ENCODE measurements at places on chromosomes 13 and 19.

- no peak overlapping the region for H3K27ac ChIP-seq
- no peaks in the 10 kb centered on the region for H3K36me3 ChIP-seq
- H3K4me3 ChIP-seq, result no peak overlapping the region
- no peaks in the 10 kb centered on the region for H3K4me1 ChIP-seq
- no peaks in the 10 kb centered on the region for H3K27me3 ChIP-seq
- DNase-seq, result no peak
Measured at GRCh38 chr13:59665732-59666131, 498.0 kb downstream of the DIAPH3 start.

- H3K36me3 ChIP-seq, result no peaks in the 10 kb centered on the region
- H3K4me3 ChIP-seq, result peak overlapping the region; percentile 43
- H3K4me1 ChIP-seq, result peaks cover 48% of the 10 kb centered on the region
- no peaks in the 10 kb centered on the region for H3K27me3 ChIP-seq
Measured at GRCh38 chr19:48493718-48494401, 17.8 kb downstream of the LMTK3 start.

- peaks cover 16% of the 10 kb centered on the region for H3K4me1 ChIP-seq
- H3K27me3 ChIP-seq, result no peaks in the 10 kb centered on the region
- no peak overlapping the region for H3K27ac ChIP-seq
- DNase-seq, result no peak
- H3K4me3 ChIP-seq, result no peak overlapping the region
- H3K36me3 ChIP-seq, result no peaks in the 10 kb centered on the region
Measured at GRCh38 chr19:19588546-19588945, 29.9 kb downstream of the PBX4 start.

- no peak overlapping the region for H3K4me3 ChIP-seq
- peaks cover 6% of the 10 kb centered on the region for H3K4me1 ChIP-seq
- H3K27me3 ChIP-seq, result no peaks in the 10 kb centered on the region
Measured at GRCh38 chr19:16428372-16429036, 43.3 kb downstream of the EPS15L1 start.

DNA sequence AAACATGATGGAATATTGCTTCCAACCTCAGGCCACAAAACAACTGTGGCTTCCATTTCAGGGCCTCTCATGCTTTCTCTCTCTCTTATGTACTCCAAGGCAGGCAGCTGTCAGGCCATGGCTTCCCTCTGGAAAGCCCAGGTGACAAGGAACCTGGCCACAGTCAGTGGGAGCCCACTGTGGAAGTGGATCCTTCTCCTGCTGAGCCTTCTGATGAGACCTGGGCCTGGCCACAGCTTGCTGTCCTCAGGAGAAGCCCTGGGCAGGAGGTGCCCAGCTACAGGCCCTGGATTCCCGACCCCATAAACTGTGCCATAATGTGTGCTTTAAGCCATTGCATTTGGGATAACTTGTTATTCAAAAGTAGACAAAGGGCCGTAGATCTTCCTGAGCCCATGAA lies 71.2 kb downstream of the SPACA7 start:
- no peak overlapping the region for H3K27ac ChIP-seq
- H3K36me3 ChIP-seq, result no peaks in the 10 kb centered on the region
- no peak overlapping the region for H3K4me3 ChIP-seq
- no peak for DNase-seq
- H3K4me1 ChIP-seq, result peaks cover 7% of the 10 kb centered on the region

DNA sequence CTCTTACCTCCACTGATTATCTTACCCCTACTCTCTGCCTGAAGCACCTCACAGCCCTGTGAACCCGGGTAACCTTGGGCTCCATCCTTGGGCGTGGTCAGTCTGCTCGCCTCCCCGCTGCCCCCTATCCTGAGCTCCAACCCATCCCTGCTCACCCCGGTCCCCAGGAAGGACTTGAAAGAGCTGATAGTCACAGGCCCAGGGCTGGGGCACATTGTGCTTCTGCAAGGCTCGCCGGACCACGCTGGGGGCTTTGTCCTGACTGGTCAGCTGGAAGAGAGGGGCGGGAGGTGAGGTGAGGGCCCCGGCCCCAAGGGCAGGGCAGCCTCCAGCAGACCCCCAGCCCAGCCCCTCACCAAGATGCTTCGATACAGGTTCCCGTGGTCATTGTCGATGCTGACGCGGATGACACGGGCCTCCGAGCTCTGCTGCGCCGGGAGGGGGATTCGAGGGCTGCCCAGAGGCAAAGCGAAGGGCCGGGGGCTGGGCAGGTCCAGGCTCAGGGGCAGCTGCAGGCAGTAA lies 13.0 kb upstream of the EPOR start:
- peaks cover 4% of the 10 kb centered on the region for H3K36me3 ChIP-seq
- H3K27ac ChIP-seq, result no peak overlapping the region
- DNase-seq, result no peak
- H3K27me3 ChIP-seq, result no peaks in the 10 kb centered on the region

GRCh38 chr13:97798836-97799235 lies 154.6 kb upstream of the IPO5 start:
- no peaks in the 10 kb centered on the region for H3K36me3 ChIP-seq
- DNase-seq, result no peak
- no peak overlapping the region for H3K4me3 ChIP-seq
- H3K27ac ChIP-seq, result no peak overlapping the region
- H3K4me1 ChIP-seq, result no peaks in the 10 kb centered on the region
- no peaks in the 10 kb centered on the region for H3K27me3 ChIP-seq

DNA sequence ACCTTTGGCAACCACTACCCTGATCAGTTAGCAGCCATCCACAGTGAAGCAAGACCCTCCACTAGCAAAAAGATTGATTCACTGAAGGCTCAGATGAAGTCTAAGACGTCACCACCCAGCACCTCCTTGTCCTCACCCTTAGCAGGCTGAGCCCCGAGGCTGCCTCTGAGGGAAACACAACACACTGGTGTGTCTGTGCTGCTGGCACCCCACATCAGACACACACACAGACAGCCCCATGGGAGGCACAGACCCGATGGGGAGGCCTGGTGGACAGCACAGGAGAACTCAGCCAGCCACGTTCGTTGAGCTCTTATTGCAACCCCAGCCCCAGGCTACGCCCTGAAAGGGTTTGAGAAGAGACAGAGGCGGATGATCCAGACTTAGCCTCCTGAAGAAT lies 94.7 kb downstream of the ZDHHC20 start:
- H3K4me1 ChIP-seq, result no peaks in the 10 kb centered on the region
- H3K36me3 ChIP-seq, result no peaks in the 10 kb centered on the region
- H3K27me3 ChIP-seq, result no peaks in the 10 kb centered on the region
- H3K4me3 ChIP-seq, result no peak overlapping the region
- no peak overlapping the region for H3K27ac ChIP-seq
- DNase-seq, result no peak

DNA sequence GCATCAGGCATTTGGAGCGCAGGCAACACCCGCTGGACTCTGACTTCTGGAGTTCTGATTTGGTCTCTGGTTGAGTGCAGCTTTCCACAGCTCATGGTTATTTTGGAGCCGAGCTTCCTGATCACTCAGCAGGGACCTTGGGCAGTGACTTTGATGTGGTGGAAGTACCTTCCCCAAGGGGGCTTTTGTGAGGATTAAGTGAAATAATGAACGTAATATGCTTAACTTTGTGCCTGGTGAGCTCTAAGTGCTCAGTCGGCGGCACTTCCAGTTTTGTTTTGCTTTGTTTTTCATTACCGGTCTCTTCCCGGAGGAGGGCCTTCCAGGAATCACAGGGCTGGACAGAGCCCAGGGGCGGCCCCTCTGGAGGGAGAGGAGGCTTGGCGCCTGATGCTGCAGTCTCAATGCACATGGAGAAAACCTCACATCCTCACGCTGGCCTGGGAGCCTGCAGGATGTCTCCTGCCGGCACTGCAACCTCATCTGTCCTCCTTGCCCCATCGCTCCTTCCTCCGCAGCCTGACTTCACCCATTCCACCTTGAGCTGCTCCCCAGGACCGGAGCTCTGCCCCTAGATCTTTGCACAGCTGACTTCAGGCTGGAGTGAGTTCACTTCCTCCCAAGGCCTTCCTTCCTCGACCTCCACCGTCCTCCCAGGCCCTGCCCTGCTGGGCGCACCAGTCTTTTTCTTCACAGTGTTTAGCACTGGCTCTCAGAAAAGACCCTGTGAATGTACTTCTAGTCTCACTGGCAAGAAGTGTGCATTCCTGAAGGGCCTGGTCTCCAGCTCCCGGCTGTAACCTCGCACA lies 1.5 kb downstream of the PLEKHF1 start:
- H3K27ac ChIP-seq, result peak overlapping the region; percentile 97
- H3K4me1 ChIP-seq, result peaks cover 81% of the 10 kb centered on the region
- no peaks in the 10 kb centered on the region for H3K27me3 ChIP-seq
- H3K36me3 ChIP-seq, result no peaks in the 10 kb centered on the region

DNA sequence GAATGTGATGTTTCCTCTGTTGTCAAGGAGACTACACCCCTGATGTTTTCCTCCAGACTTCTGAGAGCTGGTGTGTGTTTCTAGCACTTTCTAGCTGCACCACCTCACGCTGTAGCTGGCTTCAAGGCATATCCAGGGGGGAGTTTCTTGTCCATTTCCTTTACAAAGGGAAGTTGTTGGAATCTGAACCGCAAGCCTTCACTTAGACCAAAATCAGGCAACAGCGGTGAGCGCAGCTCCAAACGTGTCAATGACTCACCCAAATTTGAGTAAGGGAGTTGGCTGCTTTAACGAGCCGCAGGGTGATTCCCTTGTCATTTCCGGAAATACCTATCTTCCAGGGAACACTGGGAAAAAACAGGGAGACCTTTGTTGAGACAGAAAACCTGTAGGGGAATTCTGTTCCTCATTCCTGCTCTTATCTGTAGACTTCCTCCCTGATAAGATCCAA lies 2.5 kb downstream of the LDLR start:
- H3K4me1 ChIP-seq, result peaks cover 61% of the 10 kb centered on the region
- H3K4me3 ChIP-seq, result peak overlapping the region; percentile 70
- H3K27ac ChIP-seq, result peak overlapping the region; percentile 99
- H3K27me3 ChIP-seq, result no peaks in the 10 kb centered on the region
- peak; percentile 96 for DNase-seq
- no peaks in the 10 kb centered on the region for H3K36me3 ChIP-seq

GRCh38 chr19:6753178-6754031 lies 13.8 kb downstream of the SH2D3A start:
- peak overlapping the region; percentile 33 for H3K4me3 ChIP-seq
- peaks cover 26% of the 10 kb centered on the region for H3K4me1 ChIP-seq
- H3K27ac ChIP-seq, result peak overlapping the region; percentile 35
- no peaks in the 10 kb centered on the region for H3K36me3 ChIP-seq

GRCh38 chr19:48258350-48258749 lies 2.6 kb upstream of the CARD8 start:
- H3K27me3 ChIP-seq, result no peaks in the 10 kb centered on the region
- H3K4me1 ChIP-seq, result peaks cover 20% of the 10 kb centered on the region
- H3K36me3 ChIP-seq, result no peaks in the 10 kb centered on the region
- no peak overlapping the region for H3K4me3 ChIP-seq

DNA sequence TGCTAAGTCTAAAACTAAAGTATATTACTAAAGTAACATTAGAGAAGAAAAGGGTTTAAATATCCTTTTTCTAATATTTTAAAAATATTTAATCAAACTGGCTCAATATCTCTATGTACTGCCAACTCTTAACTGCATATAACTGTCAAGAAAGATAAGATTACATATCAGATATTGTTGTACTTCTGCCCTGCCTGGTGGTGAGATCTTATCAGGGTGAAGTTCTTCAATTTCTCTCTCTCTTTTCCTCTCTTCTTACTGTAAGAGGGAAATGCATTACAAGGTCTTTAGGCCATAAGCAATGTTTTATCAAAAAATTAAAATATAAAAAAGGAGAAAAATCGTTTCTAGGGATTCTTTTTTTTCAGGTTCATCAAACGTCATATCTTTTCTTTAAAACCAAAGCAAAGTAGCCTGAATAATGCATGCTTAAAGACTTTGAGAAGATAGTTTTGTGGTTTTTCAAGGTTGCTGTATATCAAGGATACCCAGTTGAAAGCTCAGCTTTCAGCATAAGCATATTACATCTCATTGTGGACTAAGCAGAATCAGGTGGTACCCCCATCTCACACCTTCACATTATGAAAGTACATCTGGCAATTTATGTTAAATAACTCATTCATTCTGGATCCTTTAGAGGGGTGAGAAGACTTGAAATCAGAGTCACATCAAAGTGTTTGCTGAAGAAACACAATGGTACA lies 1625.7 kb upstream of the SLC10A2 start:
- no peak overlapping the region for H3K4me3 ChIP-seq
- no peaks in the 10 kb centered on the region for H3K27me3 ChIP-seq
- DNase-seq, result no peak
- H3K4me1 ChIP-seq, result no peaks in the 10 kb centered on the region

DNA sequence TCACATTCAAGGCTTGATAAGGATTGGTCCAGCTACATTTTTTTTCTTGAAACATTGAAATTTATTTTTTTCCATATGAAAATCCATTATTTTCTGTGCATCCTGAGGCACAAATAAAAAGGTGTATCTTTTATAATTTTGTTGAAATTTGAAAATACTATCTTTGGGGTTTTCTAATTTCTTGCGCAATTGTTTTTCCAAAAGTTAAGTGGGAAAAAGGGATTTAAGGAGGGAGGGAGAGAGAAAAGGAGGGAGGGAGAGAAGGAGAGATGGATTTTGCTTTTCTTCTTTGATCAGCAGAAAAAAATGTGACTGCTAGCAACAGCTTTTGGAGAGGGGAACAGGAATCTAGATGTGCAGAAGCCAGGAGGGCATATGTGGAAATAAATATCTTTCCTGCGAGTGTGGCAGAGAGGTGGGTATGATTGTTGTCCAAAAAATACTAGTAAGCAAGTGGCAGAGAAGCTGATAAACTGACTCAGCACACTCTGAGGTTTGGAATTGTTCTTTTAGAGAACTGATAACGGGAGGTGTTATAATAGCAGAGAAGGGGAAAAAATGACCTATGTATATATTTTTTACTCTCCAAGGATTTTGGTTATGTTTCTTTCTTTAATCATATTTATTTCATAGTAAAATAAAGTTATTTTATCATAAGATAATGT lies 61.2 kb upstream of the EDNRB start:
- DNase-seq, result no peak
- H3K4me1 ChIP-seq, result peaks cover 8% of the 10 kb centered on the region
- no peak overlapping the region for H3K4me3 ChIP-seq
- H3K27me3 ChIP-seq, result no peaks in the 10 kb centered on the region
- peak overlapping the region; percentile 53 for H3K27ac ChIP-seq

GRCh38 chr13:25689539-25689938 lies 317.8 kb downstream of the ATP8A2 start:
- no peak overlapping the region for H3K4me3 ChIP-seq
- H3K27me3 ChIP-seq, result no peaks in the 10 kb centered on the region
- no peaks in the 10 kb centered on the region for H3K36me3 ChIP-seq
- no peak overlapping the region for H3K27ac ChIP-seq

DNA sequence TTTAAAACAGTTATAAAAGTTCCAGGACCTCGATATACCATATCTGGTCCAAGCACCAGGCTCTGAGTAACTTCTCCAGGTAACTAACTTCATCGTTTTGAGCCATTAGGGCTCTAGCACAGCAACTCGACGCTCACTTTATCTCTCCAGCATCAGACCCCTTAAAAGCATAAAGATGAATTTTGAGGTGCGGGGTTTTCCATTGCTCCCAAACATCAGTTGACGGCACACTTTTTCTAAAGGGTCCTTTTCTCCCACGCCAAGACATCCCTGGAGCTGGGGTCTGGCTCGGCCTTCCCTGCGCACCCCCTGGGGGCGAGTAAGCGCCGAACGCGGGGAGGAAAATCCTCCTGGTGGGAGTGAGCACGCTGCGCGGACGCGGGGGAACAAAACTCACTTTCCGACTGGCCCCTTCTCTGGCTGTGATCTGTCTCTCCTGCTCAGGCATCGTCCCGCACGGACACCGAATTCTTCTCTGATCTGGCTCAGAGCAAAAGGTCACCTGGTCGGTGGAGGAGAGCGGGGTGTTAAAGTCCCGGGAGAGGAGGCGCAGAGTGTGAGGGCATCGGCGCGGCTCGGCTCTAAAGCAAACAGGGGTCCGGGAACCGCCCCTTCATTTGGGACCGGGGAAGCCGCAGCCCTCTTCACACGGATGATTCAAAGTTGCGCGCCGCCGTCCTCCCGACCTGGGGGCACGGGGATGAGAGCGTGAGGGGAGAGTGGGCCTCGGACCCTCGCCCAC lies at the start of gene ATP7B:
ATP7B (minus strand) TSS at position 561 of the 742 bp plus-strand sequence; CDS start at position 448, 113 bp downstream.
- no peak for DNase-seq
- H3K36me3 ChIP-seq, result no peaks in the 10 kb centered on the region
- H3K27ac ChIP-seq, result peak within 1 kb of the TSS; percentile 78
- H3K27me3 ChIP-seq, result no peaks in the 10 kb centered on the region
- peak within 1 kb of the TSS; percentile 73 for H3K4me3 ChIP-seq
- peaks cover 19% of the 10 kb centered on the region for H3K4me1 ChIP-seq

All from vagina (tissue), 2 donors.